Hepatocyte (in vitro differentiated cells): ENCODE measurements at places on chromosomes 2 and 18. TPM values are rescaled to one million over a fixed set of nuclear protein-coding genes. Genes with fewer than 3 reads are reported as not detected.

The HOXD13 gene
- 33.9 and 37.2 TPM in 2 replicates for total RNA-seq

DNA sequence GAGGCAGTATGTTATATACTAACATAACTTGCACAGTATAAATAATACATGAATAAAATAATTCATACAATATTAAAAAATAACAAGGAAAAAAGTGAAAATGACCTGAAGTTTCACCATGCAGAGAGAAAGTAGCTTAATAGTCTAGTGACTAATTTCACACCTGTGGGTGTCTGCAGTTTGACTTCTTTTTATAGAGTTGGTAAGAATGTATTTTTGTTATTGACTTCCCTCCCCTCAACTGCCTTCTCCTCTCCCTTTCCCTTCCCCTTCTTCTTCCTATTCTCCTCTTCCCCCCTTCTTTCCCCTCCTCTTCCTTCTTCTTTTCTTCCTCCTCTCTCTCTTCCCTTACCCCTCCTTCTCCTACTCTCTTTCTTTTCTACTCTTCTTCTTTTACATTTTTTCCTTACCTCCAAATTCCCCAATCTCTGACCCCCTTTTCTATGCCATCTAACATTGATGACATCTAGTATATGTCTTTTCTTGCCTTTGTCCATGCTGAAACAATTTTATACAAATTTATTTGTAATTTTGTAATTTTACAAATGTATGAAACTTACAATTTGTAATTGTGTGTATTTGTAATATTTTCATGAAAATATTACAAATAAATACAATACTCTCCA is 3.1 kb downstream of the DNAH6 start:
- no peak for DNase-seq

DNA sequence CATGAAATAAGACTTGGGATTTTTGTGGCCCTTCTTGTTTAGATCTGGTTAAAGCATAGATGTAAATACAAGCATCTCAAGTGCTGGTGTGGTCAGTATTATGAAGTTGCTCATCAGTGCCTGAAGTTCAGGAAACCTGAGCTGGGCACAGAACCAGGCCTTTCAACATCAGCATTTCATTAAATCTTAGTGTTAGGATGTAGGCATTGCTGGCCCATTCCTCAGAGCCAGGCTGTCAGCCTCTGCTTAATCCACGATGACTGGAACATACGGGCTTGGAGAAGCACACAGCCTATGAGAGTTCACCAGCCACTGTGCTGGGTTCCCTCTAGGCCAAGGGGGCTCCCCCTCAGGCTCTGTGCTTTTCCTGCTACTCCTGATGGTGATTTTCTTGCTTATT is 270.2 kb downstream of the EN1 start:
- no peak for DNase-seq

DNA sequence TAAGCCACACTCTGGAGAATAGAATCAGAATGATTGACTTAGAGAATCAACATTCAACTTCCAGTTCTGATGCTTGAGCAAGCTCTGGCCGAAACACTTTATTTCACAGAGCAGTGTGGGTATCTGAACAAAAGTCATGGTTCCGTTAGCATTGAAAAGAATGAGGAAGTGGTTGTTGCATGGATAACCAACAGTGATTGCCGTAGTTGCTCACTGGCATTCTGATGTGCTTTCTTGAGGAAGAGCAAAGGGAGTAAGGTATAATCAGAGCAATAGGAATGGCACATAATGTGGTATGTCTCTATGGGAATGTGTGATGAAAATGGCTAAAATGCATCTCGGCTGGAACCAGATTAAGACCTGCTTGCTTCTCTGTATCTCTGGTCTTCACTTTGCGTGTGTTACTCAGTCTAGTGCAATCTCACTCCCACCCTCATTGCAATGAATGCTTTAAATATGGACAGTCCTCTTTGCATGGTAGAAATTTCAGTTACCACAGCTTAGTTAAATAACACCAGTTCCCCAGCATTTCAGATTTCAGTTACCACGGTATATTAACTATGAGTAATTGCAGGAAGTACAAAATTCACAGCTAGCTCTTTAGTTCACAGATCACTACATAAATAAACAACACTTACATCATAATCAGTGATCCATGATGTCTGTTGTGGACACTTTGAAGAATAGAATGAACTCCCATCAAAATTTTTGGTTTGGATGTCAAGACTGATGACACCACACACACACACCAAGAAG is 7.8 kb upstream of the RAB12 start:
- DNase-seq: no peak

DNA sequence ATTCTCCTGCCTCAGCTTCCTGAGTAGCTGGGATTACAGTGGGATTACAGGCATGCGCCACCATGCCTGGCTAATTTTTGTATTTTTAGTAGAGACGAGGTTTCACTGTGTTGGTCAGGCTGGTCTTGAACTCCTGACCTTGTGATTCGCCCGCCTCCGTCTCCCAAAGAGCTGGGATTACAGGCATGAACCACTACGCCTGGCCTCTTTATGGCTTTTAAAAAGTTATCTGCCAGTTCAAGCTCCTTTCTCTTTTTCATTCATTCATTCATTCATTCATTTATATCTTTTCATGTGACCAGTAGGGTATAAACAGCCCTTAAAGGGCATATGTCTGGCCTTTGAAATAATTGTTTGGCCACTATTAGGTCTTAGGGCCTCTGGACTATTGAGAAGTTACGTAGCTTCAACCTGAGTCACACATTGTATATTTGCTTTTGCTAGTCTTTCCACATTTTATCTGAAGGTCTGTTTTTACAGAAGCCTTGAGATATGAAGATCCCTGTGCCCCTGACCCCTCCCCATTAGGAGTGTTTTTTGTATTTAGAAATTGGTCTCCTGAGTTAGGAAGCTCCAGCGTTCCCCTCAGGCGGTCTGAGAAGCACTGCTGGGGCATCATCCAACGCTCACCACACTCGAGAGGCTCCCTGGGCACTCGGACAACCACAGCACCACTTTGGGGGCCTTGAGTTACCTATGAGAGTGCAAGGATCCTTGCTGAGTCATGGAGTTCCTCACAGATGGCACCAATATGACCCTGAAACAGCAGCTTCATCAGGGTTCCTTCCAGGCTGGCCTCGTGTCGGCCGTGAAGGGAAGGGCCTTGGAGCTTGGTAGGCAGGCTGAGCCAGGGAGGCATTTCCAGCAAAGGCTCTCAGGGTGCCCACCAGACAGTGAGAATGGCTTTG is 21.8 kb downstream of the FZD5 start:
- peak; percentile 51 for DNase-seq

- DNase-seq: peak; percentile 8
Measured at GRCh38 chr2:35803126-35803525, 552.5 kb upstream of the CRIM1 start.

DNA sequence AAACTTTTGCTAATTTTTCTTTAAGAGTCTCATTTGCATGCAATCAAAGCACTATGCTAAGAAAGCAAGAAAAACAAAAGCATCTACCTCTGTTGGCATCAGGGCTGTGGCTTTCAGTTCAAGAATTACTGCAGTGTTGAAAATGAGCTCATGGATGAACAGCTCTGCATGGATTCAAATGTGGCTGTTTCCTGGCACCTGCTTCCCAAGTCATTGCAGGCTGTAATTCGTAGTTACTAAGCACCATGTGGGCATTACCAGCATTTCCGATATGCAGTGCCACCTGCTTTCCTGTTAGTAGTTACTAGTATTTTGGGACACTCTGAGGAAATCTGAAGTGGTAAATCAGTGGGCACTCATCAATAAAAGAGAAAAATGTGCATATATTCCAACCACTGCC is 37.8 kb upstream of the FAM110C start:
- DNase-seq: no peak

DNA sequence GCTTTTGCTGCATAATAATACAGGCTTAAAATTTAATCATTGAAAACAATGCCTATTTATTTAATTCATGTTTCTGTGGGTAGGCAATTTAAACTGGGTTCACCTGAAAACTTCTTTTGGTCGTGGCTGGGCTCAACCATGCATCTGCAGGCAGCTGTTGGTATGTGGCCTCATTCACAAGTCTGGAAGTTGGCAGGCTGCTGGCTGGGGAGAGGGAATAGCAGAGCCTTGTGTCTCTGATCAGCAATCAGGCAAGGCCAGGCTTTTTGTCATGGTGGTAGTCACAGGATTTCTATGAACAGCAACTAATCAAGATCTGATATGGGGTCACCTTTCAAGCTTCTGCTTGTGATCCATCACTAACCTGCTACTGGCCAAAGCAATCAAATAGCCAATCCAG is 130.1 kb upstream of the KCNJ3 start:
- no peak for DNase-seq

- peak; percentile 64 for DNase-seq
Measured at GRCh38 chr2:138787053-138787666, 7.0 kb upstream of the NXPH2 start.

DNA sequence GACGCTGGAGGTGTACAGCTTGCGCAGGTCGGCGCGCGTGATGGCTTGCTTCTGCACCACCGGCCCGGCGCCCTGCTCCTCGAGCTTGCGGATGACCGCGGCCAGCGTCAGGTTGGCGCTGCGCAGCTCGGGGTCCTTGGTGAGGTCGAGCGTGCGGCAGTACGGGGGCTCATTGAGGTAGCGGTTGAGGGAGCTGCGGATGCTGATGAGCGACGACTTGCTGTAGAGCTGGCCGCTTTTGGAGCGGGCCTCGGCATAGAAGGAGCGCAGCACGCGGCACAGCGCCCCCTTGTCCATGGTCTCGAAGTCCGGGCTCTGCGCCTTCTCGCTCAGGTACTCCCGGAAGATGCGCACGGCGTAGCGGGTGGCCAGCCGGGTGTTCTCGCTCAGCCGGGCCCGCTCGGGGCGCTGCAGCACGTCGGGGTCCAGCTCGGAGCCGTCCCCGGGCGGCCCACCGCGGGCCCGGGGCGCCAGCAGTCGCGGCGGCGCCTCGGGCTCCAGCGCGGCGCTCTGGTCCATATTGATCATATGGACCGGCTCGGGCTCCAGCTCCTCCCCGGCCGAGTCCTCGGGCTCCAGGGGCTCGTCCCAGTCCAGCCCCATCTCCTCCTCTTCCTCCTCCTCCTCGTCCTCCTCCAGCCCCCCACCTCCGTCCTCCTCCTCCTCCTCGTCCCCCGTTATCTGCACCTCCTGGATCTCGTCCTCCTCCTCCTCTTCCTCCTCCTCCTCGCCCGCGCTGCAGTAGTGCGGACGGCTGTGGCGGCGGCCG is 523 bp downstream of the KCTD1 start:
- DNase-seq: peak; percentile 92

DNA sequence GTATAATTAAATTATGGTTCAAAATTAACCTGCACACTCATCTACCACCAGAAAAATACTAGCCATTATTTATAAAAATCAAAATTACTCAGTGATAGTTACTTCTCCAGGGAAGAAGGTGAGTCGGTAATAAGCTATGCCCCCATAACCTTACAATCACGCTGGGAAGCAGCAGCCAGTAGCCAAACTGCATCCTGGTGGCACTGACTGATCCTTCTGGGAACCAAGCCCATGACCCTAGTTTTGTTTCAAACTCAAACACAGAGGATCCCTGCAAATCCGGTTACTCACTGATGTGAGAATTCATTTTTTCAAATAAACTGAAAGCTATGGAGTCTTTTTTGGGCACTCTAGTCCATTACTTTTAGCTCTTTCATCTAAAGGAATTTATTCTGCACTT is 88.2 kb upstream of the VWC2L start:
- DNase-seq: no peak

DNA sequence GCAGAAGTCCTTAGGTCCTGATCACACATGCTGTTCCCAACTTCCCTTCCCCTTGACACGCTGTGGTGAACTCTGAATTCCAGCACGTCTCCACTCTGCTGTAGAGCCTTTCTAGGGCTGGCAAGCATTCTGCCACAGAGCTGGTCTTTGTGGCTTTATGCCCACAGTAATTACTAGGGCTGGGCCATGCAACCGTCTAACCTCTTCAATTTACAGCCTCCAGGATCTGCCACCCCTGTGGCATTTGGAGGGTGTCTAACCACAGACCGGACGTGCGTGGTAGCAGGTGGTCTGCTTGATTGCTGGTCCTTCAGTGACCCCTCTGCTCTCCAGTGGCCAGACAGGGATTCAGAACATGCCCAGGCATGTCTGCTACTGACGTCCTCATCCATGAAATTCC is 43.1 kb upstream of the TGFA start:
- DNase-seq: no peak
